Renal cortex interstitium (tissue), 15 donors: ENCODE measurements at places on chromosomes 5 and 9.

DNA sequence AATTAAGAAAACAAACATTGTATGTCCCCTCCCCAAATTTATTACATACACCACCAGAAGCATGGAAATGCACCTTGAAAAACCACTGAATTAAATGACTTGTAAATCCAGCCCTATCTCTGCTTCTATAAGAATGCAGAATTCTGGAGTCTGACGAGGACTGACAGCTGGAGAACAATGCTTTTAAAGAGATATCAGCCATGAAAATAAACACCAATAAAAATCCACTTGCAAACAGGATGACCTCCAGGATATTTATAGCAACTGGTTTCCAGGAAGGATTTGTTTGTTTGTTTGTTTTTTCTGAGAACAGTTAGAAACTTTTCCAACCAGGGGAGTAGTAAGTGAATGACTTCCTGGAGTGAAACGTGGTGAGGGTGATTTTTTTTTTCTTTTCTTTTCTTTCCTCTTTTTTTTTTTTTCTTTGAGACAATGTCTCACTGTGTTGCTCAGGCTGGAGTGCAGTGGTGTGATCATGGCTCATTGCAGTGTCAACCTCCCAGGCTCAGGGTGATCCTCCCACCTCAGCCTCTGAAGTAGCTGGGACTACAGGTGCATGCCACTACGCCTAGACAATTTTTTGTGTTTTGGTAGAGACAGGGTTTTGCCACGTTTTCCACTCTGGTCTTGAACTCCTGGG is 38.7 kb upstream of the SLC36A1 start:
- no peak for DNase-seq

- DNase-seq, result no peak
These were observed 62.3 kb downstream of the NSUN2 start for GRCh38 chr5:6570530-6570929.

DNA sequence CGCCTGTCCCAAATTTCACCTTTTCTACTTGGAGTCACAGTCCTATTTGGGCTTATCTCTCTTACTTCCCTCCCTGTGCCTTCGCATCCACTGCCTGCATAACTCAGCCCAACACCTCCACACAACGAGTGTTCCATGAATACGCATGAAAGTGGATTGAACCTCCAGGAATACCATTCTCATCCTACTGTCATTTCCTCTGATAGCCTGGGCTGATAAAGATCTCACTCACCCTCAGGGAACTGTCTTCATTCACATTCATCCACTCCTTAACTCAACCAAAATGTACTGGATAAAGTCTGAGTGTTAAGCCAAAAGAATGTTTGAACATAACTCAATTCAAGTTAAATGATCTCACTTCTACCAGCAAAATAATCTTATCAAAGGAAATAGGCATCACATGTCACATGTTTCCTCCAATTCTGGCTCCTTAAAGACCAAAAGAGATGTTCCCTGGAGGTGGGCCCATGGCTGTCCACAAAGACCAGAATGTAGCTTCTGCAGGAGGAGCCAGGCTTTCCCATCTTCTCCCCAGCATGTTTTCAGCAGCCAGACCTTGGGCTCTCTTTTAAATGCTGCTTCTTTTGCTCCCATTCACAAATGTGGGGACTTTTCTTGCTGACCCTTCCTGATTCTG is 28.4 kb upstream of the TRIO start:
- DNase-seq, result no peak

DNA sequence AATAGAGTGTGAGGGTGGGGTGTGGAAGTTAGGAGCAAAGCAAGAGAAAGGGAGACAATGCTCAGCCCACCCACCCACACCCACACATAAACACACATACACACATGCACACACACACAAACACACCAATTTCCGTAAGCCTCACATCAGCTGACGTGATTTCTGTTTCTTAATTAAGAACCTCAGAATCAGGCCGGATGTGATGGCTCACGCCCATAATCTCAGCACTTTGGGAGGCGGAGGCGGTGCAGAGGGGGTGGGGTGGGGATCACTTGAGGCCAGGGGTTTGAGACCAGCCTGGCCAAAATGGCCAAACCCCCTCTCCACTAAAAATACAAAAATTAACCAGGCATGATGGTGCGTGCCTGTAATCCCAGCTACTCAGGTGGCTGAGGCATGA is 26.4 kb upstream of the PIK3R1 start:
- no peak for DNase-seq

- no peak for DNase-seq
These were observed 246.5 kb downstream of the PCSK5 start for GRCh38 chr9:76136986-76137385.

DNA sequence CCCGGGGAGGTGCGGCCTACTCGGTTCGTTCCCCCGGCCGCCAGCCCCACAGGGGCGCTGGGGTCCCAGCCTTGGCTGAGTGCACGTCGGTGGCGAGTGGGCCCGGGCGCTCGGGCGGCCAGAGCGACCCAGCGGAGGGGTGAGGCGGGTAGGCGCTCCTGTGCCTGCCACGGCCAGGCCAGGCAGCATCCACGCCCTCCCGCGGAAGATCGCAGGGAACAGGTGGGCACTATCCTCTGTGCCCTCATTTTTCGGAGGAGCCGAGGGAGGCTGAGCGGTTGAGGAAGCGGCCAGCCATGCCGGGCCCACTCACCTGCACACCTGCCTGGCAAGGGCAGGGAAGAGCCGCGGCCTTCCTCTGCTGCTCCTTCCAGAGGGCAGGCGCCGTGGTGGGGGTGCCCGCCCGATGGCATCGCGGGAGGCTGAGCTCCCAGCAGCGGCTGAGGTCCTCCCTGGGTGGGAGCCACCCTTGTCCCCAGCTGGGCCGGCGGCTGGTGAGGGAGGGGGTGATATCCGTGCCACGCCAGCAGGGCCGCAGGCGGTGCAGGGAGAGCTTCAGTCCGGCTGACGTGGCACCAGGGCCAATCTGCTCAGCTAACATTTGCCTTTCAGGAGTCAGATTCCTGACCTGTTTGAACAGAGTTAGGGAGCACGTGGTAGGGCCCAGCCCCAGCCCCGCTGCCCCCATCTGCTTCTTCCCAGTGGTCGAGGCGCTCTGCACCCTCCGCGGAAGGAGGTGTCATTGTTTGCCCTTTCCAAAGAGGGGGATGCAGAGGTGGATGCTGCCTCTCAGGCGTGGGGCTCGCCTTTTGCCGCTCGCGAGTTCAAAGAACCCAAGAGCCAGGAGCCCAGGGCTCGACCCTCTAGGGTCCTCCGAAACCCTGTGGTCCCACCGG is 1.6 kb upstream of the SEC16A start:
- DNase-seq, result no peak
